Activated T-cell treated with anti-CD3 and anti-CD28 coated beads for 48 hours (primary cell): ENCODE measurements at places on chromosomes 12 and 14.
A peak's percentile ranks its signal among the peaks of the same experiment; 100 is the strongest.

GRCh38 chr12:14284184-14284722 lies 81.2 kb upstream of the ATF7IP start:
- no peak for DNase-seq

GRCh38 chr12:62668782-62669181 lies 202.2 kb downstream of the MON2 start:
- DNase-seq = no peak

DNA sequence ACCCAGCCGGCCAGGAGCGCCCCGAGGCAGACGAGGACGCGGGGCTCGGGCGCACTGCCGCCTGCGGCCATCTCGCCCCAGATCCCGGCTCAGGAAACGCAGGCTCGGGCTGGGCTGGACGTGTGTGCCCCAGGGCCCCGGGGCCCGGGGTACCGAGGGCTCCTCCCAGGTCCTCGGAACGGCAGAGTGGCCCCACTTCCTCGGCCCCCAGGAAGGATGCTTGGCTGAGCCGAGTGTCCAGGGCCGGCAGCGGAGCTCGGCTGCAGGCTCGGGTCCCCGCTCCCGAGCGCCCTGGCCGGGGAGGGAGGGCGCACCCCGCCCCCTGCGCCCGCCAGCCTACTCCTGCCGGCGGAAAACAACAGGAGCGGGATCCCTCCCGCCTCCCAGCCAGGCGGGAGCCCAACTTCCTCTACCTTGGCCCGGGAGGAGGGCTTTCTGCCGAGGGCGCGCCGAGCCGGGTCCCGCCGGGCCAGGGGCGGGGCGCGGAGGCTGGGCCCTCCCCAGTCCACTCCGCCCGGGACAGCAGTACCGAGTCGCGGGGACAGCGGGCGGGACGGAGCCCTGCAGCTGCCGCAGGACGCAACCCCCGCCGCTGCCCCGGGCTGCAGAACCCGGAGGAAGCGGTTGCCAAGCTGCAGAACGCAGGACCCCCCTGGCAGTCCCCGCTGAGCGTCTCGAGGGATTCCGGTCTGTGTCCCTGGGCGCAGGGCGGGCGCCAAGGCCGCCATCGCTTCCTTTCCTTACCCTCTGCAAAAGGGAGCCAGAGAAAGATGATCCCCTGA lies at the start of gene VSIG10:
Gene VSIG10 (minus strand): TSS at position 411 of the 782 bp plus-strand sequence. CDS start 340 bp downstream, at position 71.
- DNase-seq = peak; percentile 15

- DNase-seq = no peak
These were observed 196.4 kb upstream of the G2E3 start for GRCh38 chr14:30362369-30363218.

DNA sequence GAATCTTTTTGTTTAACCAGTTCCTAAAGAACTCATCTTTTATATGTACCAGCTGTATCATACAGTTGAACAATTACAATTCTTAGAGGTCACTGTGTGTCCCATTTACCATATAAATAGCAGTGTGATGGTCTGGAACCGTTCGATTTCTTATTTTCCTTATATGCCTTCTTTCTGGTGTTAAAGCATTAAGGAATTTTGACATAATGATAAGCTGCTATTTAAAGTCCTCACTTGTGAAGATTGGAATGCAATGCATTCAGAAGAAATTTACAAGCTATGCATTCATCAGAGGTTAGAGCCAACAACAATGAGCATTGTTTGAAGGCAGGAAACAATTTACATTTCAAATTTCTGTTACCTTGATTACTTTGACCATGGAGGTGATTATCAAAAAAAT lies 80.0 kb upstream of the PRICKLE1 start:
- DNase-seq = no peak

GRCh38 chr14:72863216-72864006 lies 30.5 kb downstream of the DPF3 start:
- no peak for DNase-seq

DNA sequence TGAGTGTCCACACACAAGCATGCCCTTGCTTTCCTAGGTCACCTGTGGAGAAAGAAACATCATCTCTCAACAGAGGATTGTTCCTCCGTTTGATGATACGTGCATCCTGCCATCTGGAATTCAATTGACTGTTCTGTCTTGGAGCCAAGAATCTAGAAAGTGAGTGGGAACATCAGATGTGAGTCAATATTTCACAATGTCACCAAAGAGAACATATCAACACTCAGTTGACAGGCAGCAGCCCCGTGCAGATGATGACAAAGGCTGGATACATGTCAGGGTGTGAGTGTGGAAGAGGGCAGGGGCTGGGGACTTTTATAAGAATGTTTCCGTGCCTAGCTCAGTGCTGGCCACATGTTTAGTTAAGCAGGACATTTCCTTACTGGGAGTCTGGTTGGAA lies 76.1 kb downstream of the TBC1D30 start:
- no peak for DNase-seq

GRCh38 chr14:99668307-99669295 lies 15.5 kb upstream of the CYP46A1 start:
- no peak for DNase-seq

DNA sequence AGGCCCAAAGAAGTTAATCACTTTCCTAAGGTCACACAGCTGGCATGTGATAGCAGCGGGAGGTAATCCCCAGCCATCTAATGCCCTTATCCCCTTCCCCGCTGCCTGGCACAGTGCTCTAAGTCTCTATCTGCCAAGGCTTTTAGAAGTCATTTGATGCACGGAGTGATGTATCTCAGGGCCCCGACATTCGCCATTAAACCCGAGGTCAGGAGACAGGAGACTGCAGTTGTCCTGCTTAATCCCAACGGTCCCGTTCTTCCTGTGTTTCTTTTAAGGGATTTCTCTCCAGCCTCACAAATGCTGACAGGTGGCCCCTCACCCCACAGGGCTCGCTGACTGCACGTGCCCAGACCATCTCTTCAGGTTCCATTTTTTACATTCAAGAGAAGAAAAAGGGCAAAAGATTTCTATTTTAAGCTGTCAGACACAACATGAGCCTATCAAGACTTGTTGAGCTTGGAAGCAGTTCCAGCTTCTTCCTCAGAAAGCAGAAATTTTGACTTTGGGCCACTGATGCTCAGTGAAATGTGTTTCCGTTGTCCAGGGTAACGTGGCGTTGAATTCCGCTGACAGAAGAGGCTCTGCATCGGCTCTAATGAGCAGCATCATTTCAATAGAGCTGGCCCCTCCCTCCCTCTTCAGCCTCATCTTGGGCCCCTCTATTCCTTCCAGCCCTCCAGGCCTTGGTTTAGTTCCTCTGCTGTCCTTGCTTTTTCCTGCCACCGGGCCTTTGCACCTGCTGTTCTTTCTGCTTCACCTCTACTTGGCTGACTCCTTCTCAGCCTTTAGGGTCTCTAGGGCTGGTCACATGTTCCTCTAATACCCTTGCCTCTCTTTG lies 171.5 kb downstream of the CHST11 start:
- DNase-seq = no peak

- no peak for DNase-seq
These were observed 23.8 kb upstream of the PYROXD1 start for GRCh38 chr12:21413369-21414277.

DNA sequence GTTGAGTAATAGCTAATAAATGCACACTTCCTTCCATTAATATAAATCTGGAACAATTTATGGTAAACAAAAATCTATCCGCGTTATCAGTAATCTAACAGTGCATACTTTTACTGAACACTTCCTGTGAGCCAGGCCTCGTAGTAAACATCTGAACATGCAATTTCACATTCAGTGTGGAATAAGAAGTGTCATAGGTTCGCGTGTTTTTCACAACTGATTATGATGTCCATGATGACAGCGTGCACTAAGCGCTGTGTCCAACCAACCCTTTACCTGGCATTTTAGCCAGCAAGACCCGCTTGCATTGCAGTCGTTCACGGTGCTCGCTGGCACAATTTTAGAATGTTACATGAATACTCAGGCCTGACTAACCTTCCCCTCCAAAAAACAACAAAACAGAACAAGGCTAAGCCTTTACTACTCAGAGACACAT lies 2.1 kb downstream of the PNMA1 start:
- DNase-seq = no peak

DNA sequence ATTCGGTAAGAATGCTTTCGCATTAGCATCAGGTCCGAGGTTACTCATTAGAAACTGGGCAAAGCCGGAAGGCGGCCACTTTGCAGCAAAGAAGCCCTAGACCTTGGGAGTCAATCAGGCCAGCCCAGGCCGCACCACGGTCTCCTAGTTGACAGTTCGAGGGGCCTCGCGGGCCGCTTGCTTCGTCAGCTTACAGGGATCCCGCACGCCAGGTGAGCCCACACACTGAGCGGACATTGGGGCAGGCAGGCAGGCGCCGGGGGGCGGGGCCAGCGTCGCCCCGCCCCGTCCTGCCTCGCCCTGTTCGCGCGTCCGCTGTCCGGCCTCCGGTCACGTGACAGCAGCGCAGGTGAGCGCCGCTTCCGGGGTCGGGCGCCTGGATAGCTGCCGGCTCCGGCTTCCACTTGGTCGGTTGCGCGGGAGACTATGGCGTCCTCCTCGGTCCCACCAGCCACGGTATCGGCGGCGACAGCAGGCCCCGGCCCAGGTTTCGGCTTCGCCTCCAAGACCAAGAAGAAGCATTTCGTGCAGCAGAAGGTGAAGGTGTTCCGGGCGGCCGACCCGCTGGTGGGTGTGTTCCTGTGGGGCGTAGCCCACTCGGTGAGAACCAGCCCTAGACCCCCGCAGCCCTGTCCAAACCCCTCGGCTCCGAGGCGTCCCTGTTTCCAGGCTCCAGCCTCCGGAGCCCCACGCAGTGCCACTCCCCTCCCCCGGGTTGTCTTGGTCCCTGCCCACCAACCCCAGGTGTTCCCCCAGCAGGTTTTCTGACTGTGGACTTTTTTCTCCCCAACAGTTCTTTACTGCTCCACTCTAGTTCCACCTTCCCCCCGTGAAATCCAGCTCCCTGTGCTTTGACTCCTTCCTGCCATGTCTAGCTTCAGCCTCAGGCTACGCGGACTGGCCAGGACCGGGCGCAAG lies at the start of gene PIP4K2C:
Gene PIP4K2C (plus strand): TSS at position 329 of the 918 bp plus-strand sequence. CDS start 98 bp downstream, at position 427.
- DNase-seq = peak; percentile 79

- DNase-seq = no peak
These were observed 42.4 kb upstream of the BDKRB2 start for GRCh38 chr14:96162265-96162664.

GRCh38 chr12:94179723-94180122 lies 31.3 kb downstream of the PLXNC1 start:
- DNase-seq = no peak

DNA sequence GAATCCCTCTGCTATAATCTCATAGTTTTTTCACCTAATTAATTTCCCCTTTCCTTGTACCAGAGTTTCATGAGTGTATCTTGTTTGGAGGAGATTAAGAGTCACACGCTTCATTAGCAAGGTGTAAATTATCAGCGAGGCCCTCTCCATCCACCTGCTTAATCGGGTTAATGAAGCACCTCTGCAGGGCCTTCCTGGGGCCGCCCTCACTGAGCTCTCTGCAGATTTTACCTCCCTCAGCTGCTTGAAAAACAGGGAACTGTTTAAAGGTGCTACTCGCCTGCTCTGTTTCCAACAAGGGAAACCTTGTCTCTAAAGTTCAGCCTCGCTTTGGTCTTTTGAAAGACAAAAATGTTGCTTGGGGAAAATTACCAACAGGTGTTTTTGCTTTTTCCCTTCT lies 35.8 kb downstream of the OTX2 start:
- no peak for DNase-seq

GRCh38 chr12:50699154-50699553 lies 64.7 kb upstream of the ATF1 start:
- DNase-seq = no peak

GRCh38 chr12:106138357-106138632 lies 459 bp downstream of the NUAK1 start:
- DNase-seq = peak; percentile 2

- DNase-seq = no peak
These were observed 79.6 kb downstream of the EXOC5 start for GRCh38 chr14:57189070-57189469.

DNA sequence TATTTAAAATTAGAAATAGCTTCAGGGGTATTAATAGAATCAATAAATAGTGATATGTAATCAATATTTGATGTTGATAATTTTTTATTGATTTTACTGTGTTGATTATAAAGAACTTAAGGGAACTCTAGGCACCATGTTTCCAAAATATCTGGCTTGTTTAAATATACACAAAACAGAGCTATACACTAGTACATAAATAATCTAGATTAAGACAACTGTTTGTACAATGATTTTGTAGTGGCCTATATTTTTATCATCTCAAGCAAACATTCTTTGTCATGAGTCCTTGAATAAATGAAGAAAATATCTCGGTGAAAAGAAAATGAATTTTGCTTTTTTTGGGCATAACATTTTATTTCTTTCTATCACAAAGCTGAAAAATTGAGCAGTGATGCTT lies 117.1 kb upstream of the KRR1 start:
- DNase-seq = no peak

GRCh38 chr12:27969624-27970400 lies 2.7 kb downstream of the PTHLH start:
- DNase-seq = peak; percentile 56

DNA sequence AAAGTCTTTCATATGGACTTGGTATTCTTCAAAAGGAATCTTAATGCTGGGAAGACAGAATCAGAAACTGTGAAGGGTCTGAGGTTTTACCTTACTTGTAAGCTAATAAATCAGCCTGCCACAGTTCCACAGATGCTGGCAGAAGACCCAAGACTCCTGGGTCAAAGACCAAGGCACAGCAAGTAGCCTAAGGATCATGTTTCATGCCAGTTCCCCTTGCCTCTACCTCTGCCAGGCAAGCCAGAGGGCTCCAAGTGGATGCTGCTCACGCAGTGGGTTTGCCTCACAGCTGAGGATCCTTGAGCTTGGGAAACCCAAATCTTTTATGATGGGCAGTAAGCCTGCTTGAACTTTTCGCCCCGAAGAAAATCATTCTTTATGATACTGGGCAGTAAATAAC lies 15.2 kb upstream of the RXYLT1 start:
- DNase-seq = no peak
